ENCODE measurements at places on chromosomes 12 and 14. TPM values are rescaled to one million over a fixed set of nuclear protein-coding genes. Genes with fewer than 3 reads are reported as not detected.

SRRM4 gene
- total RNA-seq = 0.03 TPM

- DNase-seq = peak; percentile 19
These were observed 3.9 kb downstream of the GZMH start for GRCh38 chr14:24605435-24606190.

TOMM20L gene
- total RNA-seq = not detected

- DNase-seq = no peak
These were observed 12.7 kb downstream of the SCYL2 start for GRCh38 chr12:100279607-100280244.

GRCh38 chr12:3077572-3078081 lies 448 bp downstream of the TSPAN9 start:
- peak; percentile 33 for DNase-seq

GRCh38 chr12:15163030-15163976 lies 57.9 kb downstream of the RERG start:
- no peak for DNase-seq

RPGRIP1 gene
- 0.49 TPM for total RNA-seq

- no peak for DNase-seq
These were observed 77.1 kb downstream of the PTPN21 start for GRCh38 chr14:88477513-88478250.

- DNase-seq = no peak
These were observed 17.3 kb downstream of the SLC25A47 start for GRCh38 chr14:100340423-100340813.

GRCh38 chr14:23094666-23095195 lies at the start of gene ACIN1:
TSS of gene ACIN1 (minus strand) at chr14:23095136. CDS start at chr14:23095112, 24 bp downstream.
- DNase-seq = peak; percentile 69

DNA sequence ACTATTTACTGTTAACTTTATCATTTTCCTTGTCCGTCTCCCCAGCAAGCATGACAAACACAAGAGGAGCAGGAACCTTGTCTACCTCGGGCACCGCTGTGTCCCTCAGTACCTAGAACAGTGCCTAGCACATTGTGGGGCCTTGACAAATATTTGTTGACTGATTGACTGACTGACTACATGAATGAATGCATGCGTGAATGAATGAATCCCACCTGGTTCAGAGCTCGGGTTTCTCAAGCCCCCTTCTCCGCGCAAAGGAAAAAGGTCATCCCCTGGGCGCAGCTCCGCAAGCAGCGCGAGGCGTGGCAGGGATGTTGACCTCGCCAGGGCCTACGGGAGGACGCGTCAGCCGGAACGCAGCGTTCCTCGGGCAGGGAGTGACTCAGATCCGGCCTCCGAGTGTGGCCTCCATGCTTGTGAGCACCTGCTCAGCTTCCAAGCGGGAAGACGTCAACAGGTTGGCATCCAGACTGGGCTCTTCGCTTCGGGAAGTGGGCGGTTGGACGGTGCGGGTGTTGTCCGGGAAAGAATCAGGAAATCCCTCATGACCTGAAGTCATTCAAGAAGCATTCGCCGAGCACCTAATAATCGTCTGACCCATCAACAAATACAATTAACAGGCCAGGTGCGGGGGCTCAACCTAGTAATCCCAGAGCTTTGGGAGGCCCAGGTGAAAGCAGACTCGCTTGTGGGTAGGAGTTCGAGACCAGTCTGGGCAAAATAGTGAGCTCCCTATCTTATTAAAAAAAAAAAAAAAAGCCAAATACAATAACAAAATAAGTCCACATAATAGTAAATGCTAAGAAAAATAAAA lies 13.9 kb upstream of the UBC start:
- peak; percentile 88 for DNase-seq

GRCh38 chr14:54889919-54890318 lies 12.7 kb downstream of the GCH1 start:
- no peak for DNase-seq

- DNase-seq = peak; percentile 90
These were observed 96.2 kb downstream of the FIGNL2 start for GRCh38 chr12:51752234-51752889.

- DNase-seq = no peak
These were observed 121.4 kb downstream of the KSR2 start for GRCh38 chr12:117847371-117847770.

BBS10 gene
- total RNA-seq = 8.5 TPM

CALM1 gene
- 713 TPM for total RNA-seq

- no peak for DNase-seq
These were observed 86.5 kb downstream of the CRACR2A start for GRCh38 chr12:3666441-3666840.
